ENCODE measurements at places on chromosomes 16 and 17.
A peak's percentile ranks its signal among the peaks of the same experiment; 100 is the strongest.

- peaks cover 32% of the 10 kb centered on the region for H3K4me1 ChIP-seq
- peaks cover 26% of the 10 kb centered on the region for H3K36me3 ChIP-seq
- peak overlapping the region; percentile 89 for H3K4me3 ChIP-seq
- H3K27me3 ChIP-seq: no peaks in the 10 kb centered on the region
Measured at GRCh38 chr17:784143-784542, 2.0 kb downstream of the MRM3 start.

GRCh38 chr17:81931557-81932332, 4.2 kb upstream of the MAFG start:
- peaks cover 39% of the 10 kb centered on the region for H3K36me3 ChIP-seq
- no peak overlapping the region for H3K27ac ChIP-seq

DNA sequence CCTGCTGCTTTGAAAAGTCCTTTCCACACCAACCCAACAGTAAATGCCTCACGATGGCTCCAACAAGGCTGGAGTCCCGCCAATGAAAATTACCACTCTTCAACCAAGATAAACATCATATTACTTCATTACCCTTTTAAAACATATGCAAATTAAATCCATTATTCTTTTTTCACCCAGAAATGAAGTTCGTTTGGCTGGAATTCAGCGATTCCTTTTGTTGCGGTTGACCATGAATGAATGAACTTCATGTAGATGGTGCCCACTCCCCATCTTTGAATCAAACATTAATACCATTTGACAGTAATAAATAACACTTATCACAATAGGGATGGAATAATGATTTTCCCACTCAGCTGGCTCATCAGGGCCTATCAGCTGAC, 211.5 kb upstream of the TOX3 start:
- no peaks in the 10 kb centered on the region for H3K4me1 ChIP-seq
- no peak overlapping the region for H3K4me3 ChIP-seq
- H3K27me3 ChIP-seq: no peaks in the 10 kb centered on the region
- H3K36me3 ChIP-seq: no peaks in the 10 kb centered on the region
- no peak for DNase-seq

DNA sequence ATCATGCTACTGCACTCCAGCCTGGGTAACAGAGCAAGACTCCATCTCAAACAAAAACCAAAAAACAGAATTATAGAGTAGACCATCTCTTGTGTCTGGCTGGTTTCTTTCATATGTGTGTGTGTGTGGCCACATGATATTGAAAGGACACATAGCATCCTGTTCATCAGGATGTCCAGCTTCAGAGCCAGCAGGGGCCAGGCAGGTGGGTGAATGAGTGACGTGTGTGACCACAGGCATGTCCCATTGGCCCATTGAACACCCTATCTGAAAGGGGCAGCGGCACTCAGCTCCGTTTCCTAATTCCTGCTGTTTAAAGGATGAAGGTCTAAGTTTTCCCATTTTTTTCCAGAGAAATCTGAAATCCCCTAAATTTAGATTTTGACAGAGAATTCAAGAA, 174.2 kb downstream of the PRKCB start:
- peaks cover 49% of the 10 kb centered on the region for H3K4me1 ChIP-seq
- DNase-seq: no peak
- no peak overlapping the region for H3K4me3 ChIP-seq

DNA sequence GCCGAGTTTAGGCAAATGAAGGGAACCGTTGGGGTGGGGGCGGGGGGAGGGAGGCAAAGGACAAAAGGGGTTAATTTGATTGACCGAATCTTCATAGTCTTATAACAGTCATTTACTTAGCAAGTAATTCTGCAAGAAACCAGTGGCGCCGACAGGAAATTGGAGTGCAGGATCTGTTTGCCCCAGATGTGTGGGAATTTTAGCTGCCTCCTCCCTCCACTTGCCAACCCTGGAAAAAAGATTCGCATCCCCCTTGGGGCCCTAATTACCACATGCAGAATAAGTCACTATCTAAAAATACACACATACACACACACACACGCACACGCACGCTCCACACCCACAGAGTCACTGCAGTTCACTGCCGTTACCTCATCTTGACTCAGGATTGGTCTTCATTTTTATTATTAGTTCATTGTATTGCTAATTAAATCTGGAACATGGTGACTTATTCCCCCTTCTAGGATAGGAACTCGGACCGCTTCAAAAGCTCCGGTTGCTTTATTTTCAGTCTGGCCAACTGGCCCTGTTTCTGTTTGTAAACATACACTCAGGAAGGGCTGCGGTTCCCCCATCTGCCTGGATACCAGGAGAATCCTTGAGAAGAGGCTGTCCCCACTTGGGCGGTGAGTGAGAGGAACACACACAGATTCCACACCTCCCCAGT, 241.6 kb upstream of the SALL1 start:
- H3K4me1 ChIP-seq: no peaks in the 10 kb centered on the region
- H3K4me3 ChIP-seq: no peak overlapping the region
- DNase-seq: no peak
- H3K27ac ChIP-seq: no peak overlapping the region

GRCh38 chr16:62404842-62405611, 368.8 kb upstream of the CDH8 start:
- no peak for DNase-seq
- H3K4me1 ChIP-seq: no peaks in the 10 kb centered on the region
- H3K27me3 ChIP-seq: no peaks in the 10 kb centered on the region
- H3K4me3 ChIP-seq: no peak overlapping the region

- H3K4me1 ChIP-seq: peaks cover 11% of the 10 kb centered on the region
- no peak overlapping the region for H3K4me3 ChIP-seq
- peaks cover 15% of the 10 kb centered on the region for H3K36me3 ChIP-seq
- no peaks in the 10 kb centered on the region for H3K27me3 ChIP-seq
Measured at GRCh38 chr17:28883967-28884702, 13.4 kb downstream of the FLOT2 start.

DNA sequence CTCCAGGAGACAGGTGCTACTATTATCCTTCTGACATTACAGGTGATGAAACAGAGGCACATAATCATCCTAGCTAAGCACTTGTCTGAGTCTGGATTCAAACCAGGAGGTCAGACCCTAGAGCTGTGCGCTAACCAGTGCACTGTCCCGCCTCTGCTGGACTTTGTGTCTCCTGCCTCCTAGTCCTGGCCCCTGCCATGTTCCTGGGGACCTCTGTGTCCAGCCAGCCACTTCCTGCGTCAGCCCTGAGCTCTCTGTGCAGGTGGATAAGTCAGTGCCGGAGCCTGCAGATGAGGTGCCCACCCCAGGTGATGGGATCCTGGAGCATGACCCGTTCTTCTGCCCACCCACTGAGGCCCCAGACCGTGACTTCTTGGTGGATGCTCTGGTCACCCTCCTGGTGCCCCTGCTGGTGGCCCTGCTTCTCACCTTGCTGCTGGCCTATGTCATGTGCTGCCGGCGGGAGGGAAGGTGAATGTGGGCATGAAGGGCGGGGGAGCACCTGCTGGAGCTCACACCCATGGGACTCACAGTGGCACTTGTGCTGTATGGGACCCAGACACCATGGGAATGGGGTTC, 4.2 kb downstream of the SGCA start:
- no peak overlapping the region for H3K4me3 ChIP-seq
- no peak overlapping the region for H3K27ac ChIP-seq
- no peak for DNase-seq
- H3K4me1 ChIP-seq: peaks cover 10% of the 10 kb centered on the region
- H3K27me3 ChIP-seq: peaks cover 3% of the 10 kb centered on the region

GRCh38 chr17:30101686-30102390, 14.8 kb upstream of the NSRP1 start:
- no peaks in the 10 kb centered on the region for H3K36me3 ChIP-seq
- no peak overlapping the region for H3K4me3 ChIP-seq
- no peak overlapping the region for H3K27ac ChIP-seq
- peaks cover 2% of the 10 kb centered on the region for H3K27me3 ChIP-seq
- no peak for DNase-seq

DNA sequence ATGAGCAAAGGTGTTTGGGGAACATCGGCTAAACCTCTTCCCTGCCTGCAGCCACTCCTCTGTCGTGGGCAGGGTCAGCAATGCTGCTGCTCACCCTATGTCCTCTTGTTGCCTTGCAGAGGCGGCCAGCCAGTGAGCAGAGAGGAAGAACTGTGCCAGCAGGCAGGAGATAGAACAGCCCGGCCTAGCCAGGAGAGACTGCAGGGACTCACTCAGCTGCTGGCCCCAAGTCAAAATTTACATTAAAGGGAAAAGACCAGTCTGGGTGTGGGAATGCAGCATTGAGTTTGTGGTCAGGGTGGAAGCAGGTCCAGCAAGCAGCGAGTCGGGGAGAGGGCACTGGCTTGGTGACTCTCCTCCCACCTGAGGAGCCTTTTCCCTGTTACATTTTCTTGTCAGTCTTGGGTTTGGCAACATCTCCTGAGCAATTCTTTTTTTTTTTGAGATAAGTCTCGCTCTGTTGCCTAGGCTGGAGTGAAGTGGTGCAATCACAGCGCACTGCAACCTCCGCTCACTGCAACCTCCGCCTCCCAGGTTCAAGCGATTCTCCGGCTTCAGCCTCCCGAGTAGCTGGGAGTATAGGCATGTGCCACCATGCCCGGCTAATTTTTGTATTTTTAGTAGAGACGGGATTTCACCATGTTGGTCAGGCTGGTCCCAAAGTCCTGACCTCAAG, 22.7 kb downstream of the LIG3 start:
- H3K4me3 ChIP-seq: no peak overlapping the region
- peak overlapping the region; percentile 63 for H3K27ac ChIP-seq
- H3K36me3 ChIP-seq: peaks cover 37% of the 10 kb centered on the region
- no peak for DNase-seq
- peaks cover 4% of the 10 kb centered on the region for H3K4me1 ChIP-seq

DNA sequence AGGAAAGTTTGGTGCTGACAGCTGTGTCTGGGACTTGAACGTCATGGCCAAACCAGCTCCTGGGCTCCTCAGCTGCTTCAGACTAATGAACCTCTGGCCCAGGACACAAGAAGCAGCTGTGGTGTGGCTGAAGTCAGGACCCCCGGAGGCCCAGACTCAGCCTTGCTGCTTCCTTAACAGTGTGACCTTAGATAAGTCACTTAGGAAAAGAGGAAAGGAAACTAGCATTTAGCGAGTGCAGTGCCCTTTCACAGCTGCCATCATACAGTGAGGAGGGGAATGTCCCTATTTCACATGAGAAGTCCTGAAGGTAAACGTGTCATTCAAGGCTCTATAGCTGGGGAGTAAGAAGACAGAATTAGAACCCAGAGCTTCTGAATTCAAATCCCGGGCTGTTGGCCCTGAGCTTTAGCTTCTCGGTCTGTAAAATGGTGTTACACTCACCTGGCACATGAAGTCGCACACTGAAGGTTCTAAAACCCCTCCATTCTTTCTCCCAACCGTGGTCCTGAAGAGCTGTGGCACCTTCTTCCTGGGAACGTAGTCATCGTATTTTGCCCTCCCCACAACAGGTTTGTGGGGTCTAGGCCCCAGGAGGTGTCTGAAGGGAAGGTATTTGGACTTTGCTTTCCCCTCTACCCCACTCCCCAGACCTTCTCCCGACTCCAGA, 910 bp upstream of the RAMP2 start:
- H3K4me3 ChIP-seq: no peak overlapping the region
- no peak overlapping the region for H3K27ac ChIP-seq
- H3K4me1 ChIP-seq: peaks cover 4% of the 10 kb centered on the region
- peaks cover 52% of the 10 kb centered on the region for H3K27me3 ChIP-seq
- DNase-seq: no peak
- H3K36me3 ChIP-seq: no peaks in the 10 kb centered on the region
